ENCODE measurements at places on chromosomes 5 and 9.

DNA sequence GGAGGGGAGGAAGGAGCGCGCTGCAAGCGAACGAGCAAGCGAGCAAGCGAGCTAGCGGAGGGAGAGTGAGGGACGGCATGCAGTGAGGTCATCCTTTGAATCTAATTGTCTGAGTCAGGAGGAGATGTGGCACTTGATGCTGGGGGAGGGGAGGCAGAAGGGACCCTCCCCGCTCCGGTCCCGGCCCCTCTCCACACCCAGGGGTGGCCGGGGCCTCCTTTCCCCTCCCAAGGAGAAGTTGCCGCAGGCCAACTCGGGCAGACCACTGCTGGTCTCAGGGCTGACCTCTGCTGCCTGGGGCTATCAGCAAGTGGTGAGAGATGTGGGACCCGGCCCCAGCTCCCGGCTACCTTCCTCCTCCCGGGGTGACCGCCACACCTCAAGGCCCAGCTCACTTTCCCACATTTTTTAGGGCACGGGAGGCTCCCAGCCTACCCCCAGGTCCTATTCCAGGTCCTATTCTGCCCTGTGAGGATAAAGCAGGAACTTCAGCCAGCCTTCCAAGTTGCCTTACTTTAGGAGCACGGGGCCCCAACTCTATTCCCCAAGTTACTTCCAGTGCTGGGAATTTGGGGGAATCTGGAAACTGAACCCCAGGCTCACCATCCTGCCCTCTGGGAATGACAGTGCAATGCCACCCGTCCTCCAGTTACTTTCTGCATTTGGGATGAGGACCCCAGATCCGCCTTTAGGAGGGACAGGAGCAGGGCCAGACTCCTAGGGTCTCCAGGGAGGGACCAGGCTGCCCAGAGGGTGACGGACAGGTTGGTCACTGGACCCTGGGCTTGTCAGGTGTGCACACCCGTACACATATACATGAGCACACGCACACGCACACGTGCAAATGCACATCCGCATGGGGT lies 11.1 kb downstream of the CNTFR start:
- DNase-seq: no peak

DNA sequence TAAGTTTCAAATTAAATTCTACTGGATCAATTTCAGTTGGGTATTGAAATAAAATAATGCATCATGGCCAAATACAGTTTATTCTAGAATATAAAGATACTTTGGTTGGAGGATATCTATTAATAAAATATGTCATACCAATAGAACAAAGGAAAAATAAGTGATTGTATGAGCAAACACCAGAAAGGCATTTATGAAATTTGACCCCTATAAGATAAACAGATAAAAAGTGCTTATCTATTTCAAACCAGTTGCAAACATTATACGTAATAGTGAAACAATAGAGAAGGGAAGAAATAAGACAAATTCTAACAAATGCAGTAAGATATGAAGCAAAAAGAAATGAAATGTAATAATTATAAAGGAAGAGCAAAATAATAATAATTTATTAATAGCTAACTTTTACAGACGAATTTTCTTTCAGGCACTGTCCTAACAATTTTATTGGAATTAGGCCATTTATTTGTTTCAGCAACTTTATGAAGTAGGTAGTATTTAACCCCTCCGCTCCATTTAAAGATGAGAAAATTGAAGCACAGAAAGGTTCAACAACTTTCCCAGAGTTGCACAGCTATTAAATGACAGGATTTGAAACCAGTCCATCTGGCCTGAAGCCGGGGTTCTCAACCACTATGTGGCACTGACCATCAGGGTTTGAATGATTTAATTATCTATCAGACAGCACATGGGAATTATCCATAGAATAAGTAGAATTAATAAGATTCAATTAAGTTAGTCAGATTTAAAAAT lies 20.8 kb downstream of the ANKRD55 start:
- DNase-seq: no peak

GRCh38 chr9:113488071-113488470 lies 24.5 kb downstream of the RGS3 start:
- DNase-seq: no peak

- no peak for DNase-seq
Observed at GRCh38 chr5:115414406-115415142, 118.1 kb upstream of the CCDC112 start.

DNA sequence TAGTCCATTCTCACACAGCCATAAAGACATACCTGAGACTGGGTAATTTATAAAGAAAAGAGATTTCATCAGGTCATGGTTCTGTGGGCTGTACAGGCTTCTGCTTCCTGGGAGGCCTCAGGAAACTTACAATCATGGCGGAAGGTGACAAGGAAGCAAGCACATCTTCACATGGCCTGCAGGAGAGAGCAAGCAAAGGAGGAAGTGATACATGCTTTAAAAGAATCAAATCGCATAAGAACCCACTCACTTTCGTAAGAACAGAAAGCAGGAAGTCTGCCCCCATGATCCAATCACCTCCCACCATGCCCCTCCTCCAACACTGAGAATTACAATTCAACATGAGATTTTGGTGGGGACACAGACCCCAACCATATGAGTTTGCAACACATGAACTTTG lies 5.1 kb upstream of the FBXO38 start:
- no peak for DNase-seq

DNA sequence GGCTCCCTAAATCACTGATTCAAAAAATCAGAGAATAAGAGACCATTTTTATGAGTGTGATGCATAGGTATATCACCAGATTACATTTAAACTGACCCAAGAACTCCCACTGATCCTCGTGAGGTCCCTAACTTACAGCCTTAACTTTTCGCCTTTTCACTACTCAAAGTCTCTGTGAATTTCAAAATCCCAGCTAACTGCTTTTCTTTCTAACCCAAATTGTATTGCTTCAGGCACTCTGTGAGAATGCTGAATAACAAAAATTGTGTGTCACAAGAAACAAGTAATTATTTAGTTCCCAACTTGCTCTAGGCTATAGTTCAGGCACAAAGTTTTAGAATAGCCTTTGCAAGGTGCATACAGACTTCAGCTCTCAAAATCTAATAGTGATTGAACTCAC lies 368.6 kb downstream of the CHSY3 start:
- DNase-seq: no peak

DNA sequence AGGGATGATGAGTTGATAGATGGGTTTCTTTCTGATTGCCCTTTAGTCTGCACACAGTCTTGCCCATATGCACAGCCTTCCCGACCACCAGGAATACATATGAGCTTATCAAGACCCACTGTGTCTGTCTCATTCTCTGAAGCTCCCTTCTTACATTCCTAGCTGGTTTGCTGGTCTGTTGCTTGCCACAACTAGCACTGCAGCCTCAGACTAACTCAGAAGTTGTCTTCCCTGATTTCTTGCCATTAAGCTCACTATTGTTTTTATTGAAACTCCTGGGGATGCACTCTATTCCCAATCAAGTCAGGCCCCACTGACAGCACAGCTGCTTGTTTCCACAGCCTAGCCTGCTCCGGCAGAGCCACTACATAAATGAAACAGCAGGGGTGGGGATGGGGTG lies 97.5 kb downstream of the SAXO1 start:
- no peak for DNase-seq

DNA sequence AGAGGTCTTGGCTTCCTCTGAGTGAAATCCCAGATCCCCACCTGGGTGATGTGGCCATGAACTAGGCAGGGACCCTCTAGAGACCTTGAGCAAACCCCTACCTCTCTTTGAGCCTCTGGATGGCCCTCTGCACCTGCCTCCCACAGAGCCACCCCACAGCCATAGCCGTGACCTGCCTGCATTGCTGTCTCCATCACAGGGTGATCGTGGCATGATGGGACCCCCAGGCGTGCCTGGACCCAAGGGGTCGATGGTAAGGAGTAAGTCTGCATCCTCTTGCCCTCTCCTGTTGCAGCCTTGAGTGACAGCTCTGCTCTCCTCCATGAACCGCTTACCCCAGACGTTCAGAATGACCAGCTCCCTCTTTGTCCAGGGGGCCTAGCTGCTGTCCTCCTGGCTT lies 70.5 kb upstream of the ORM1 start:
- no peak for DNase-seq

DNA sequence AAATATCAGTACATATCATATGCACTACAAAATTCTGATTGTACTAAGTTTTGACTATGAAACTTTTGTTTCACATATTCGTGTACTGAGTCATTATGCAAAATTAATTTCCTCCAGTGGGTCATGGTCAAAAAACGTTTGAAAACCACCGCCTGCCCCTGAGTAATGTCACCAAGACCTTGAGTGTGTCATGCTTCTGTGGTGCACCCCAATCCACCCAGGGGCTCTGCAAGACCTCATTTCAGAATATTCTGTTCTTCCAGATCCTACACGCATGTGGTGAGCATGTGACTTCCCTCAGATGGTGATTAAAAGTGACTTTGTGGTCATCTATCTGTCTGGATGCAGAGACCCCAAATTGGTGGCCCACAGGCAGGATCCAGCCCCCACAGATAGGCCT lies 31.0 kb downstream of the ABLIM3 start:
- DNase-seq: no peak

GRCh38 chr5:12274236-12274635 lies 370.0 kb upstream of the CTNND2 start:
- no peak for DNase-seq

- no peak for DNase-seq
Observed at GRCh38 chr9:112608851-112609250, 109.1 kb downstream of the INIP start.

DNA sequence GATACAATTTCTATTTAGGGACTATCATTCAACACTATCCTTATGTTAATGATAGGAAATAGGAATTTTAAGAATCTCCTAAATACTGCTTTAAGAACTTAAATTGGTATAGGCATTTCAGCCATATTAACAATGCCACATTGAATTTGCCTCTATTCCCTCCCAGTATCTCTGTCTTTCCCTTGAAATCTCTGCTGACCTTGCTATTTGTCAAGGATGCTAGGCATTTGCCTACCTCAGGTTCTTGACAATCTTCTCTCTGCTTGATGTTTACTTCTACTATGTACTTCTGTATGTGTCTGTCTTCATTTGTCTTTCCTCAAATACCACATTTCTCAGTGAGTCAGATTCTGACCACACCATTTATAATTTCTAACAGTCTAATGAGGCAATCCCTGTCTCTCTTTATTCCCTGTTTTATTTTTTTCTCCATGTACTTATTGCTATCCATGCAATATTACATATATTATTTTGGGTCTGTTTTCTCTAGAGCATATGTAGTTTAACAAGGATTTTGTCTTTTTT lies 1461.4 kb upstream of the CDH9 start:
- DNase-seq: no peak

- no peak for DNase-seq
Observed at GRCh38 chr5:76065258-76065657, 17.9 kb upstream of the SV2C start.

- DNase-seq: no peak
Observed at GRCh38 chr9:17116400-17116837, 18.4 kb upstream of the CNTLN start.

GRCh38 chr5:75886706-75887105 lies 169.5 kb upstream of the POC5 start:
- no peak for DNase-seq

GRCh38 chr5:58410441-58410840 lies 49.4 kb downstream of the PLK2 start:
- DNase-seq: no peak

DNA sequence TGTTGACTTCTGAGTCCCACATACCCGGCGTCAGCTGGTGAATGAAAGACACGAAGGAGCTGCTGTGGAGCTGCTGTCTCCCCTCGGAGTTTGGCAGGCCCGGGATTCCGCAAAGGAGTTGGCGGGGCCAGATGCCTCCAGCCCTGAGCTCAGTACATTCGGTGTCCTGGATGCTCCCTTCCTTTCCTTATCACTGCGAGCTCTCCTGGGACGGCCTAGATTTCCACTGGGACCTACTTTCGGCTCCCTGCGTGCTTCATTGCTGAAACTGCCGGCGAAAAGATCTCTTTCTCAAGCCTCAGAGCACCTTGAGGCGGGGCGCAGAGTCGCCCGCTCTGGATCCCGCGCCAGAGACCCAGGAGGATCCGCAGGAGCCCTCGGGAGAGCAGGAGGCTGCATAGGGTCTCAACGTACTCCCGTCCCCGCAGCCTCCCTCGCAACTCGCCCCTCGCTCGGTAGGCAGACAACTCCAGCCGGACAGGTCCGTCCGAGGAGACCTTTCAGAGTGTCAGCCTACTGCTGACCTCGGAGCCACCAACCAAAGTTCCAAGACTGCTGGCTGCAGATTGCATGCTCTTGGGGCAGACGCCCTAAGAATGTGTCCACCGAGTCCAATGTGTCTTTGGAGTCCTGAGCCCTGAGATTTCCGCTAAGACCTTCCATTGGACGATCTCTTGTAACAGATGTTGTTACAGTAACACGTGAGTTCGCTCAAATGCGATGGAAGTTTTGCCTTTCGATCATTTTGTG lies 6.1 kb downstream of the ANXA2R start:
- no peak for DNase-seq

- no peak for DNase-seq
Observed at GRCh38 chr9:35859310-35859989, 10.8 kb downstream of the OR13J1 start.

DNA sequence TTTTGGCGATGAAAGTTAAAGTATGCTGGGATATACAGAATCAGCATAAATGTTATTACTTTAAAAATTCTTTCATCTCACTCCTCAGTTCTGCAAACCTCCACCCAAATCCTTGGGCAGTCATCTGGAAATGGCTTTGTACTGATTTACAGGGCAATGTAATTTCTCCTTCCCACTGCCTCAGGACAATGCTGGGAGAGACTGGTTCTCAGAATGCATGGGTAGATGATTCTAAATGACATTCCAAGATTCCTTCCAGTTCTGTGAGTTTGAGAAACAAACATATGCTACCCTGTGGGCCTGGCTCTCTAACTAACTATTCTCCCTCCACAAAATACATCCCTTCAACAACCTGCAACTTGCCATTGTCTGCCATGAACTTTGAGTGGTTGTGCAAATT lies 7.5 kb upstream of the PSAT1 start:
- DNase-seq: no peak

- no peak for DNase-seq
Observed at GRCh38 chr9:113215132-113215531, 5.9 kb downstream of the FKBP15 start.

GRCh38 chr5:34483442-34484033 lies 172.6 kb upstream of the RAI14 start:
- DNase-seq: no peak

GRCh38 chr5:35863159-35863558 lies 6.5 kb downstream of the IL7R start:
- no peak for DNase-seq

DNA sequence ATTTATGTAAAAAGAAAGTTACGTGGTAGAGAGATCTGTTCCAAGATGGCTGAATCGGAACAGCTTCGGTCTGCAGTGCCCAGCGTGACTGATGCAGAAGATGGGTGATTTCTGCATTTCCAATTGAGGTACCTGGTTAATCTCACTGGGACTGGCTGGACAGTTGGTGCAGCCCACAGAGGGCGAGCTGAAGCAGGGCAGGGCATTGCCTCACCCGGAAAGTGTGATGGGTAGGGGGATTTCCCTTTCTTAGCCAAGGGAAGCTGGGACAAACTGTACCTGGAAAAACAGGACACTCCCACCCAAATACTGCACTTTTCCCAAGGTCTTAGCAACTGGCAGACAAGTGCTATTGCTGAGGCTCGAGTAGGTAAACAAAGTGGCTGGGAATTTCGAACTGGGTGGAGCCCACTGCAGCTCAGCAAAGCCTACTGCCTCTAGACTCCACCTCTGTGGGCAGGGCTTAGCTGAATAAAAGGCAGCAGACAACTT lies 13.1 kb upstream of the HSD17B4 start:
- no peak for DNase-seq
